ENCODE measurements at places on chromosomes 11 and 22.

GRCh38 chr22:29267462-29267857 is 321 bp downstream of the RHBDD3 start:
- no peak for DNase-seq

- no peak for DNase-seq
Measured at GRCh38 chr22:50186761-50187523, 1.2 kb downstream of the TRABD start.

DNA sequence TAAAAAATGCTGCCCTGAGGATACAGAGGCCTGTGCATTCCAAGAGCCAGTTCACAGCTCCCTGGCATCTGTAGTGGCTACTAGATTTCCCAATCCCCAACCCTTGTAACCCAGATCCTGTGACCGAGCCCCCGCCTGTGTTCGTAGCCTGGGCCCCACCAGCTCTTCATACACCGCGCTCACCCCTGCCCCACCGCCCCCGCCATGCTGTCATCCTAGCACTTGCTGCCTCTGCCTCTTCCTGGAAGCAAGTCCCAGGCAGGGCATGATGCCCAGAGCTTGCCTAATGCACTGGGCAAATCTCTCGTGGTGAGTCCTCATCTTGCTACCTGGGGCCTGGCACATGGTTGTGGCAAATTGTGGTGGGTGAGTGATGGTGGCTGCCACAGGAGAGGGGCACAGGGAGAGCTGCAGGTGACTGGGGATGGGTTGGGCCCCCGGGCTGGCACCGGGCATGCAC is 7.1 kb downstream of the MGAT3 start:
- no peak for DNase-seq

GRCh38 chr11:105282658-105283057 is 143.1 kb upstream of the CARD18 start:
- no peak for DNase-seq

DNA sequence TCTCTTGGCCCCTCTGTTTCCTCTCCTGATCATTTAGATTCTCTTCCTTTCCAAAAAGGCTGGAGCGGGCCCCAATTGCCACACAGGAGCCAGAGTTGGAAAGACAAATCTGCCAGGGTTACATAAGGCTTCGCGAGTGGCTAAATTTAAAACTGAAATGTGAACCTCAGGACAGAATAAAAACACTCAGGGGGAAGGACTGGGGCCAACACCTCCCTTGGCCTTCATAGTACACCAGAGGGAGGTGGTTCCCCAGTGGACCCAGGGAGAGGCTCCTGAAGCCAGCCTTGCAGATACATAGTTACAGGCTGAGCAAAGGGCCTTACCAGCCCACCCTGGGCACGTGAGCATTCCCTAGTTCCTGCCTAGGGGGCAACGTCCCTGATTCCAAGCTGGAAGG is 150.1 kb downstream of the MN1 start:
- DNase-seq = no peak

DNA sequence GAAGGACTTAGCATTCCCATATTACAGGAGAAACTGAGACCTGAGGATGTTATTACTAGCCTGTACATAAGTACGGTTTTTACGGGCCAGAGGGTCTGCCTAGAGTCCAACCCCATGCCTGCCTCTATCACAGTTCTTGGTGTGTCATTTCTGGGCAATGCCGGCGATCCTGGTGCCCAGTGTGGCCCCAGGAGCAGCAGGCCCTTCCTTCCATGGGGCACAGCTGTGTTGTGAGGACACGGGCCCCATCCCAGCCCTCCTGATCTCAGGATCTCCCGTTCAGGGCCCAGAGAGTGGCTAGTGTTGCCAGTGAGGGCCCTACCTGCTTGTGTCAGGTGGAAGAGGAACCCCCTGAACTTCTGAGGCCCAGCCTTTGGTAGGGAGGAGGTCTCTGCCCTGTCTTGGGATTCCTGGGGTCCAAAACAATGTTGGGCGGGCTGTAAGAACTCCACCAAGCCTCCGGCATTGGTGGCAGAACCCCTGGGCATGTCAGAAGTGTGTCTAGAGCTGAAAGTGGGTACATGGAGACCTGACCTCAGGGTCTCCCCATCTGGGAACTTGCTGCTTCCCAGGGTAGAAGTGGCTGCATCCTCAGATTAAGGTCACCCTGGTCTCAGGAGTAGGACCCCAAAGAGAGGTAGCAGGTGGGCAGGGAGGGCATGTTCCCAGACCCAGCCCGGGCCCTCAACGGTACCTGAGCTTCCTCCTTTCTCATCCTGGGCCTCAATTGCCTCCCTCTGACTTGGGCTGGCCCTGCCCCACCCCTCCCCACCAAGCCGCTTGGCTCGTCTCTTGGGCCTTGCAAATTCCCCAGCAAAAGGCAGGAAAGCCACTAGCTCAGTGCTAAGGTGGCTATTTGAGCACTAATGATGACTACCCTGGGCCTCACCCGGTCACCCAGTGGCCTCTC is 74.6 kb upstream of the KCNQ1OT1 start:
- DNase-seq = no peak

Data from stimulated activated CD8-positive, alpha-beta memory T cell treated with anti-CD3 and anti-CD28 coated beads, Interleukin-4, amount 100 ng/mL, for 4 hours (primary cell).